ENCODE measurements at places on chromosomes 3 and 15.
A peak's percentile ranks its signal among the peaks of the same experiment; 100 is the strongest.

GRCh38 chr3:48468329-48468731 is 21.8 kb downstream of the ATRIP start:
- DNase-seq = no peak

DNA sequence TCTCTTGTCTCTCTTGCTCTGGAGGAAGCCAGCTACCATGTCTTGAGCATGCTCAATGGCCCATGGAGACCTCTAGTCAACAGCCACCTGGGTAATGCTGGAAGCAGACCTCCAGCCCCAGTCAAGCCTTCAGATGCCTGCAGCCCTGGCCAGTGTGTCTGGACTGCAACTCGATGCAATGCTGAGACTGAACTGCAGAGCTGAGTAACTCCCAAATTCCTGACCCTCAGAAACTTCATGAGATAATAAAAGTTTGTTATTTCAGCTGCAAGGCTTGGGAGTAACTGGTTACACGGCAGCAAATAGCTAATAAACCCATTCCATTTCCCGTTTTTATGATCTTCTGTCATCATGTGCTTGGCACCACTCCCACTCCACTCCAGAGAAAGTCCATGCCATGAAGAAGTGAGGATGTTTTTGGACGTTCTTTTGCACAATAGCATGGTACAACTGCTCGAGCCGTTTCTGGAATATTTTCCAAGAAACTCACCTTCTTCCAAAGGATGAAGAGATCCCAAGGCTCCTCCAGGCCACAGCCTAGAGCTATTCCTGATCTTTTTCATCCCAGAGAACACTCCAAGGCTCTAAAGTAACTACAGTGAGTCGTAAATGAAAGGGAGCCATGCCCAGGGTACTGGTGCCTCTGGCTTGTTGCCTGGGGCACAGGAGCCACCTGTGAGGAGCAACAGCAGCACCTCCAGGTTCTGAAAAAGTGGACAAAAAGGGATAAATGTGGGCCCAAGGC is 72.0 kb upstream of the KLF13 start:
- no peak for DNase-seq

- peak; percentile 20 for DNase-seq
These were observed 351.2 kb downstream of the RAP2B start for GRCh38 chr3:153513236-153513635.

DNA sequence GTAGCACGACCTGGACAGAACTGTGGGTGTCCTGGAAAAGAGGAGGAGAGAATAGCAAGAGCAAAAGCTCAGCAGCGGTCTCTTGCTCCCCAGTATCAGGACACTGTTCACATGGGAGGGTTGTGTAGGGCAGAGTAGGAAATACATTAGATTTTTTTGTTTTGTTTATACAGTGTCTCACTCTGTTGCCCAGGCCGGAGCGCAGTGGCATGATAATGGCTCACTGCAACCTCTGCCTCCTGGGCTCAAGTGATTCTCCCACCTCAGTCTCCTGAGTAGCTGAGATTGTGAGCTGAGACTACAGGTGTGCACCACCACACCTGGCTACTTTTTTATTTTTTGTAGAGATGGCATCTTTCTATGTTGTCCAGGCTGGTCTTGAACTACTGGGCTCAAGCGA is 53.3 kb downstream of the FNDC3B start:
- DNase-seq = no peak

- no peak for DNase-seq
These were observed 167.8 kb downstream of the CHST2 start for GRCh38 chr3:143287403-143287802.

- no peak for DNase-seq
These were observed 14.1 kb downstream of the MYLK start for GRCh38 chr3:123870033-123870432.

GRCh38 chr3:60967141-60967540 is 284.1 kb downstream of the FHIT start:
- DNase-seq = no peak

DNA sequence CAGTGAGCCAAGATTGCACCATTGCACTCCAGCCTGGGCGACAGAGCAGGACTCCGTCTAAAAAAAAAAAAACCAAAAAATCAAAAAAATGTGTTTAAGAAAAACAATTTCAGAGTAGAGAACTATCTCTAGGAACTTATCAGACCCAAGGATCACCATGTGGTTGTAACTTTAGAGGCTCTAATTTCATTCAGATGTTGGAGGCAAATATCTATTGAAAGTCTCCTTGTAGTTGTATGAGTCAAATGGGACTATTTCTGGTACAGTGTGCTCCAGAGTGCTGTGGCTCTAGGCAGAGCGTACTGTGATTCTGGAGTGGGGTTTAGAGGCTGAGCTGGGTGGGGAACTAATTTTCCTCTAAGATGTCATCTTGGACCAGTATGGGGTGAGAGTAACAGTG is 398.7 kb downstream of the SHQ1 start:
- no peak for DNase-seq

DNA sequence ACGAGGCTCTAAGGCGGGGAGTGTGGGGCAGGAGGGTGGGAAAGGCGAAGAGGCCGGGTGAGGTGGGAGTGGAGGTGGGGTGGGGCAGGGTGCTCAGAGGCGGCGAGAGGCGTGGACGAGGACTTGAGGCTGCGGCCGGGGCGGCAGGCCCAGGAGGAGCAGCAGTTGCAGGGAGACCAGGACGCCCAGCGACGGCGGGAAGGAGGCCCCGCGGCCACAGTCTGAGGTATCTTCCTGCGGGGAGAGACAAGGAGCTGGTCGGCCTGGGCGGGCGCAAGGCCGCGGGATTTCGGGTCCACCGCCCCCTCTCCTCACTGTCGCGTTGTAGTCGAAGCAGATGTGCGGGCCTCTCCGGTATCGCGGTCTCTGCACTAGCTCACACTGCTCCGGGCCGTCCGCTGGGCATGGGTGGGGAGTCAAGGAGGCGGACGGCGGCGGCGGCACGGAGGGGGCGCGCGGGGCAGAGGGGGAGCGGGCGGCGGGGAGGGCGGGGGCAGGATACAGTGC is 5.3 kb upstream of the TMEM115 start:
- DNase-seq = no peak

- no peak for DNase-seq
These were observed 112.7 kb upstream of the SELENOK start for GRCh38 chr3:54004335-54004734.

DNA sequence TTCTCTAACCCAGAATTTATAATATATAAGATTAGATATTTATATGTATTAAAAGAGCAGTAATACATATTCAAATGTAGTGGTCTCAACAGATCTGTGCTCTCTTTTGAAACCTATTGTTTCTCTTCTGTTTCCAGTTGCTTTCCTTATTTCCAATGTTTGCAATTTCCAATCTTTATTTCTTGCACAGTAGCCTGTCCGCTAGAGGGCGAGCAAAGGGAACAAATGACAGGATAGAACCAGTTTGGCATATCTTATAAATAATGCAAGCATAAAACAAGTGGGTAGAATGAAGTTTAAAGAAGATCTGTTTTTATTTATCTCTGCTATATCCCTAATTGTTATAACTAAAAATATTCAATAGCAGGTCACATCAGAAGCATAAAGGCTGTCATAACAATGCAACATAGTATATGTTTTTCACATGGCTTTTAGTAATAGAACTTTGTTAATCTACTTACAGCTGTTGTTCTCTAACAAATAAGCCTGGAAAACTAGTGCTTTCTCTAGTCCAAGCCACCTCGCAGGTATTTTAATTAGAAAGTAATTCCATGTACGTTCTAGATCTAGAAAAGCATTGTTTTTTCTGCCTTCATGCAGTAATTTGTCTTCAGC is 15.1 kb upstream of the TCAIM start:
- peak; percentile 49 for DNase-seq

DNA sequence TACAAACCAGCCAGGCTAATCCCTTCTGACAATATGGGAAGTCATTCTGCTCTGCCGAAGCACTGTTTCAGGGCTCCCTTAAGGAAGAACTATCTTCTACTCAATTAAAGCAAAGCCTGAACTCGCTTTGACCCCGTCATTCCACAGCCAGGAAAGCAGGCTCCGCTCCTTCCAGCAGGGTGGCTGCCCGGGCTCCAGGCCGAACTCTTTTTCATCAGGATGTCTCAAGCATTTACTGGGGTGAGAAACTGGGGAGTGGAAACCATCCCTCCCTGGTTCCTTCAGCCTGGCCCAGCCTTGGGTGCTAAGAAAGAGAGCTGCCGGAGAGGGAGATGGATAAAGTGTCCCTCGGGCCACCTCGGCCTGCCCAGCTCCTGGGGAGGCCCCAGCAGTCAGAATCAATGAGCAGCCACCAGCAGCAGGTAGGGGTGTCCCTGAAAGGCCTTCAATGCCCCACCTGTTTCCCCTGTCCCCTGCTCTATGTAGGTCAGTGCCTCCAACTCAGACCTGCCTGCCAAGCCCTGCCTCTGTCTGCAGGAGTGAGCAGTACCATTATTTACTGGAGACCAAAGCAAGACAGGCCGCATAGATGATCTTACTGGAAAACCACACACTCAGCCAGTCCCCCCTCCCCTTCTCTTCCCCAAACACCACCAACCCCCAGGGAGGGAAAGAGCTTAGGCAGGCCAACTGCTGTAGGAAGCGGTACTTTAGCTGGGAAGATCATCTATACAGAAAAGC is 225.6 kb upstream of the TLE3 start:
- DNase-seq = no peak

- no peak for DNase-seq
These were observed 136.4 kb upstream of the CMC1 start for GRCh38 chr3:28104896-28105534.

DNA sequence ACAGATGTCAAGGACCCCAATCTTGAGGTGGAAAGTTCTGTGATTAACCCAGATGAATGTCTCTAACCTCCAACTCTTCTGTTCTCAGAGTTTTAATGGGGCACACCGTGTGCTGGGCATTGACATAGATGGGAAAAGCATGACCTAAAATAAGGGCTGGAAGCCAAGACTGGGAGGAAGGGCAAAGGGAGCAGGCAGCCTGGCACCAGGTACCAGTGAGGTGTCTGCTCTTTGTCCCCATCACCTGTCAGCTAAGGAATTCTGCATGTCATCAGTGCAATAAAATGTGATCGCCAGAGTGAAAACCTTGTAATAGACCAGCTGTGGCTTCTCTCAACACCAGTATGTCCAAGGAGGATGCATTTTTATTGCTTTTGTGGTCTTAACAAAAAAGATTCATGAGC is 143.5 kb upstream of the TPM1 start:
- DNase-seq = no peak

DNA sequence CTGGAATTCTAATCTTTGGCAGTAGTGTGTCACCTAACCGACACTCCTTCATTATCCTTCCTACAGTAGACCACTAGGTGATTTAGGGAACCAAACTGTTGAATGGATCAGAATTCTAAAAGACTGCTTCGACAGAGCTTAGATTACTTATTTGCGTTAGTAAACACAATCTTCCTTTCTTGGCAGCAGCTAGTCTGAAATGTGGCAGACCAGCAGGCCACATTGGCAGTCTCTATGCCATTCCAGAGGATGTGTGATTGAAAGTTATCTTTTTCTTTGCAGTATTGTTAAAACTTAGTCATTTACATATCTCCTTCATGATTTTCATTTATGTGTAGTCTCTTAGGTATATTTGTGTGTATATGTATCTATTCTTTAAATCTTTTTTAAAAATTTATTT is 23.6 kb downstream of the MBNL1 start:
- DNase-seq = no peak

Data from CD4-positive, alpha-beta T cell treated with Interleukin-4 for 4 hours (primary cell).